Dermis microvascular lymphatic vessel endothelial cell (primary cell): ENCODE measurements at places on chromosomes 6 and 20. TPM values are rescaled to one million over a fixed set of nuclear protein-coding genes. Genes with fewer than 3 reads are reported as not detected.

The CENPW gene
- total RNA-seq: 3.5 and 14.4 TPM in 2 replicates

The HLA-DMB gene
- 0.25 and 0.51 TPM in 2 replicates for total RNA-seq

The PHF1 gene
- 6.5 and 13.4 TPM in 2 replicates for total RNA-seq

The GSTA4 gene
- total RNA-seq: 14.7 and 15.7 TPM in 2 replicates

The NOX3 gene
- not detected in 2 replicates for total RNA-seq

The NKX2-4 gene
- total RNA-seq: not detected in 2 replicates

The RAB23 gene
- 4.2 and 5.1 TPM in 2 replicates for total RNA-seq

The NCOA7 gene
- total RNA-seq: 29.8 and 78.9 TPM in 2 replicates

The PRELID3B gene
- total RNA-seq: 66.8 and 93.3 TPM in 2 replicates

The PCK1 gene
- not detected in 2 replicates for total RNA-seq

DNA sequence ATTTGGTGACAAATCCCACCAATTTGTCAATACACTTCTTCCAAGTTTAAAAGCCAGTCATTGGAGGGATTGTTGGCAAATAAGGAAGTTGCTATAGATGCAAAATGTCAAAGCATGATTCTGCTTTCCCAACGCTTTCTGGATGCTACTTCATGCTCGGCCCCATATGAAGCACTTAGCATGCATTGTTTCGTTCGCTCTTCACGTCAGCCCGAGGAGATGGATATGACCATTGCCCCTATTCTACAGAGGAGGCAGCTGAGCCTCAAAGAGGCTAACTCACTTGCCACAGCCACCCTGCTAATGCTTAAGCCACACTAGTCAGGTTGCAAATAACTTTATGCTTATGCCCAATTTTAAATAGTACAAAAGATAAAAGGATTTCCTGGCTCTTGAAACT is 2.8 kb upstream of the NXT1 start:
- DNase-seq: no peak

DNA sequence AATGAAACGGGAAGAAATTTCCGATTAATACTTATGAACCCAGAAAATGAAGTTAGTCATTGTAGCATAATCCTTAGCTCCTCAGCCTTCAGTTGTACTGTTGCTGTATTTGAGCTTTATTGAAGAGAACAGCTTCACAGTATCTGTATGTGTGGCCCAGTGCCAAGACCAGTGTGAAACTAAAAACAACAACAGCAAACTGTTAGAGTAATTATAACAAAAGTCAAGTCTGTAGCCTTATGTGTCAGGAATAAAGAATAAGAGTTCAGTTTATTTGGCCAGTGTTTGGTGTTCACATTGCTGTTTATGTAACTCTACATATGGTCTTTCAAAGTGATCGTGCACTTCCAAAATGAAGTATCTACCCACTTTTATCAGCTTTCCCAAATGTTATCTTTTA is 70.9 kb downstream of the ARID1B start:
- no peak for DNase-seq

DNA sequence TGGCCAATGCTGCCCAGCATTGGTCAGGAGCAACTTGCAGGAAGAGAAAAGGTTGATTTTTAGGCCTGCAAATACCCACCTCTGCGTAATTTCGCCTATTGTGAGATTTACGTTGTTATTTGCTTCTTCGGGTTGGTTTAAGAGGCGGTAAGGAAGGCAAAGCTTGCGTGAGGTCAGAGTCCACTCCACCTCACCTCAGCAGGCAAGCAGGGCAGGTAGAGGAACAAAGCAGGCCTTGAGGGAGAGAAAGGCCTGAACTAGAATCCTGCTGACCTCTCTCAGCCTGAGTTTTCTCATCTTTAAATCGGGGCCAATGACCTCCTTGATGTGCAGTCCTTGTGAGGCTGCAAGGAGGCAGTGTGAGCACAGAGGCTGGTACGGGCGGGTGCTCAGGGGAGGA is 239.1 kb downstream of the CDC5L start:
- no peak for DNase-seq

- no peak for DNase-seq
These were observed 46.1 kb downstream of the GMPR start for GRCh38 chr6:16284472-16284871.

GRCh38 chr20:31989030-31989645 is 21.1 kb upstream of the CCM2L start:
- no peak for DNase-seq

GRCh38 chr20:60680554-60680953 is 571.5 kb upstream of the CDH4 start:
- no peak for DNase-seq

GRCh38 chr6:28748192-28748591 is 175.6 kb downstream of the TRIM27 start:
- DNase-seq: no peak

GRCh38 chr20:37919389-37920040 is 16.6 kb downstream of the VSTM2L start:
- DNase-seq: no peak

GRCh38 chr20:4160761-4161305 is 145.5 kb upstream of the RNF24 start:
- no peak for DNase-seq

- no peak for DNase-seq
These were observed 20.8 kb downstream of the ZFAND3 start for GRCh38 chr6:37840143-37840939.

- no peak for DNase-seq
These were observed 43.1 kb downstream of the GNAS start for GRCh38 chr20:58895448-58896180.

GRCh38 chr6:4931530-4932227 is 72.2 kb downstream of the RPP40 start:
- no peak for DNase-seq

DNA sequence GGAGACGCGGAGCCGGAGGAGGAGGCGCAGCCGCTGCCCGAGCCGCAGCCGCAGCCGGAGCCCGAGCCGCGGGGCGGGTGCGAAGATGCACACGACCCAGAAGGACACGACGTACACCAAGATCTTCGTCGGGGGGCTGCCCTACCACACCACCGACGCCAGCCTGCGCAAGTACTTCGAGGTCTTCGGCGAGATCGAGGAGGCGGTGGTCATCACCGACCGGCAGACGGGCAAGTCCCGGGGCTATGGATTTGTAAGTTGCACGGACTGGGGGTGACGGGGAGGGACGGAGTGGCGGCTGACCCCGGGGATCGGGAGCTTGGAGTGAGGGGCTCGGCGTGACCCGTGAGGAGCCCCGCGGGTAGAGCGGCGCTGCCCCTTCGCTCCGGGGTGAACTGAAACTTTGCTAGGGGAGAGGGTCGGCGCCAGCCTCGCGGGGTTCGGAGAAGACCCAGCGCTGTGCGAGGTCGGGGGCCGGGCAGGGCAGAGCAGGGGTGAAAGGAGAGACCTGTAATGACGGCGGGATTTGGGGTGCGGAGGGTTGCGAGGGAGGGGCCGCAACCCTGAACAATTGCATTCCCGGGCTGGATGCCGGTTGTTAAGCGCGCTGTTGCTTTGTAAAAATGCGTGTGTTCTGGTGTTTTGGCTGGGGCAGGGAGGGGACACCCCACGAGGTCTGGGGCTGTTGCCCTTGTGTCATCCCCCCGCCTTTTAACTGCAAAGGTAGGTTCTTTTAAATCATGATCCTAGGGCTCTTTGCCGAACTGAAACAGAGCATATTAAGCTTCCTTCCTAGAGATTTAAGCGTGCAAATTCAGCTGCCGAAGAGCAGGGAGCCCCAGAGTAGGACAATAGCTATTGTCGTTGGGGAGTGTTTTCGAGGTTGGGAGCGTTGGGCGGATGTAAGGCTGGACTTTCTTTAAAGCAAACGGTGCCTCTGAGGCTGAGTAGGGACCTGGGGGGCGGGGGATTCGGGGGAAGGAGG is 628 bp downstream of the RBM24 start:
- no peak for DNase-seq

DNA sequence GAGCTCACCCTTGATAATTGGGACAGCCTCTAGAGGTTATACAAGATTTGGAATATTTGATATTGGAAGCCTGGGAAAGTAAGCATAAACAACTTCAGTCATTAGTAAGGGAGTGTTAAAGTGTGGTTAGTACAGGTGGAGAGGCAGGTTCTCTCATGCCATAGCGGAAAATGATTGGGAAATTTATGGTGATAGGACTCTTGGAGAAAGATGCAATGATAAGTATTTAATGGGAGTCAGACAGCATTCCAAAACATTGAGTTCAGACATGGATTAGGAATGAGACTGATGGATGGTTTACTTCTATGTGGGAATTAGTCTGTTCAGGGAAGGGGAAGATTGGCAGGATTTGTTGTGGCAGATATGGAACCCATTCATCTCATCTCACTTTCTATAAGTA is 152.7 kb downstream of the MCHR2 start:
- no peak for DNase-seq

- DNase-seq: no peak
These were observed 130.4 kb downstream of the SLC23A2 start for GRCh38 chr20:4870906-4871305.

GRCh38 chr6:35733633-35734032 is 3.2 kb upstream of the ARMC12 start:
- DNase-seq: no peak

DNA sequence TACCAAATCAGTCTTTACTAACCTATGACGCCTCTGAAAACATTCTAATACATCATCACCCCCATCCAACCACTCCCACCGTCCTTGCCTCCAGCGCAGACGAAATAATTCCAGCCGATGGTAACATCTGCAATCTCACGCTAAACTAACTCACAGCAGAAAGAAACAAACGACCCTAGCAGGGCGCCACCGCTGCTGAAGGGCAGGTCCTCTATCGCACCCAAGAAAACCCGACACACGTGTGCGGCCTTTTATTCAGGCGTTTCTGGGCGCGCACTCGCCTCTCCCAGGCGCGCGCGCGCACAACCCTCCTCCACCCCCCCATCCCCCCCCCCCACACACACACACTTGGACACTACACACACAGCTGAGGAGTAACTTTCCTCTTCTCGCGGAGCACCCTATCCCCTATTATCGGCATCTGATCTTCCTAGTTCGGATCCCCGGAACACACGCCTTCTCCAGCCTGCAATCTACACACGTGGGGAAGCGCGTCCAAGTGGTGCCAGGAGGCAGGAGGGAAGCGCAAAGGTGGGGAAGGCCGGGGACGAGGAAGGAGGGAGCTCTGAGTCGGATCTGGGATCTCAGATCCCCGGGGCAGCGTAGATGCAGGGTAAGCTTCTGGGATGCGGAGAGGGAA is 1.4 kb downstream of the GFOD1 start:
- peak; percentile 53 for DNase-seq

DNA sequence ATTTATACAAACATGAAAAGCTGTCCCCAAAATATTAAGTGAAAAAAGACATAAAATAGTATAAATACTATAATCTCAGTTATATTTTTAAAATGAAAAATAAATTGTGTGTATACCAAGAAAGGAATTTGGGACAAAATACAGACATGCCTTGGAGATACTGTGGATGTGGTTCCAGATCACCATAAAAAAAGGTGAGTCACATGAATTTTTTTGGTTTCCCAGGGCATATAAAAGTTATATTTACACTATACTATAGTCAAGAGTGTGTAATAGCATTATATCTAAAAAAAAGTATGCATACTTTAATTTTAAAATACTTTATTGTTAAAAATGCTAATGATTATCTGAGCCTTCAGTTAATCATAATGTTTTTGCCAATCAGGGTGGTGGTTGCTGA is 17.4 kb upstream of the SDHAF4 start:
- DNase-seq: no peak

- DNase-seq: no peak
These were observed 176.8 kb downstream of the NFATC2 start for GRCh38 chr20:51365670-51366069.

DNA sequence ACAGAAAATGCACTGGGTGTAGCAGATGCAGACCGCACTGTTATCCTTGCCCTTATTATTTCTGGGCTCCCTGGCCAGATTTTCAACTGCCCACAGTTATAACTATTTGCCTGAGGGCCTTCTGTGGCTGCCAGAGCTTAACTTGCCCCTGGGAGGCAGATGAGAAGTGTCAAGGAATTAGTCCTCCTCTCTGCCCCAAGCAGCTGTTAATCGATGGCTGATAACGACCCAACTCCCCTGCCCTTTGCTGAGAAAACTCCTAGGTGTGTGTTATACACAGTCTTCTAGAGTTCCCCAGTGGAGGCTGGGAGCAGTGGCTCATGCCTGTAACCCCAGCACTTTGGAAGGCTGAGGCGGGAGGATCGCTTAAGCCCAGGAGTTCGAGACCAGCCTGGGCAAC is 44.4 kb upstream of the SHLD1 start:
- DNase-seq: no peak

- no peak for DNase-seq
These were observed at the start of gene TMEM74B for GRCh38 chr20:1184638-1185315. TSS of gene TMEM74B (minus strand) at chr20:1184981. CDS start at chr20:1183801, 1,180 bp downstream.

- no peak for DNase-seq
These were observed 475.6 kb upstream of the SYNCRIP start for GRCh38 chr6:86118271-86118670.

- no peak for DNase-seq
These were observed 132.4 kb downstream of the MACROD2 start for GRCh38 chr20:14127514-14128223.

GRCh38 chr6:135851442-135852271 is at the start of gene PDE7B:
TSS of gene PDE7B (plus strand) at chr6:135851701.
- DNase-seq: peak; percentile 96
